ENCODE measurements at places on chromosomes 5 and 9. TPM values are rescaled to one million over a fixed set of nuclear protein-coding genes. Genes with fewer than 3 reads are reported as not detected.
A peak's percentile ranks its signal among the peaks of the same experiment; 100 is the strongest.

Gene MCCC2
- 50.9 TPM for total RNA-seq

Gene CSF2
- total RNA-seq = not detected

GRCh38 chr5:120375248-120375647 is 88.9 kb upstream of the PRR16 start:
- DNase-seq = no peak

Gene CD72
- 1.5 TPM for total RNA-seq

- DNase-seq = no peak
Measured at GRCh38 chr5:137641148-137641547, 94.7 kb downstream of the KLHL3 start.

- no peak for DNase-seq
Measured at GRCh38 chr9:120726484-120726883, 12.2 kb upstream of the MEGF9 start.

Gene EGR1
- total RNA-seq = 12.8 TPM

DNA sequence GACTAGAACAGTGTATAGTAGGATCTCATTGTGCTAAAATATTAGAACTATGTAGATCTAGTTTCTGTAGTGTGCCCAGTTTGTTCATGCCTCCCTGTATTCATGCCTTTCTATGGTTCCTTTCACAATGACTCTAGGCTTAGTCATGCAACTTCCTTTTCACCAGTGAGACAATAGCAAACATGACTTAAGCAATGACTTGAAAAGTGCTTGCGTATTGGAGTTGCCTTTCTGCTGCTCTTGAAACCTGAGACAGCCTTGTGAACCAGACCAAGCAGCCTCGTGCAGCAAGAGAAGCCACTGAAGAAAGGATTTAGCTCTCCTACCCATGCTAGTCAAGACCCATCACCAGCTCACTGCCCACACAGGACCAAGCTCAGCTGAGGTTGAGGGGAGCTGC is 294.5 kb upstream of the TAS2R1 start:
- no peak for DNase-seq

DNA sequence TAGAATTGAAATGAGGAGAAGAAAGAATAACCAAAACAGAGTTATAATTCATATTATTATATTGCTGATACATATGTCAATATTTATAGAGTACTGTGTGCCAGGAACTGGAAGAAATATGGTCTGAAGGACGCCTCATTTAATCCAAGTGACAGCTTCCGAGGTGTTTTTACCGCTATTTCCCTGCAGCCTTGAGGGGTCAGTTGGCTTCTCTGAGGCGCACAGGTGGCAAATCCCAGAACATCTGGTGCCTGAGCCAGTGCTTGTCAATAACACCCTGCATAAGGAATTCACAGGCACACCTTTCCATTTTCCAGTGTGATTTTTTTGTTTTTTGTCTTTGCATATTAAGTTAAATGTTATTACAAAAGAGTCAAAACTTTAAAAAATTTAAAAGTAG is 43.3 kb upstream of the CTSL start:
- no peak for DNase-seq

Gene ADAMTS16
- 13.5 TPM for total RNA-seq

GRCh38 chr5:139806726-139807646 is 11.4 kb downstream of the PSD2 start:
- DNase-seq = no peak

DNA sequence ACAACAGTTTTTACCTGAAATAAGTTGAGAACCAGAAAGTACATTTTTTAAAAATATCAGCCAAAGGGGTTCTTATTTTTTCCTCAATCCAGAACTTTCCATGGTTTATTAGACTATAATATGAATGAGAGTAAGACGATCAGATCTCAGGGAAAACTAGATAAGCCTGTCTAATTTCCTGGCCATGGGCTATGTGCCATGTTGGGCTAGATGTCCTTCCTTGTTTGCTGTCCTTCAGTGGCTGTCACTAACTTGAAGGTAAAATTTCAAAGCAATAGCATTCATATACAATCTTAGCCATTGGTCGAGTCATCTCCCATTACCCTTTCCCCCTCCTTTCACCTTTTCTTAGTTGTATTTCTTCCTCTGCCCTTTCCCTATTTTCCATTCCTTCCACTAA is 179.5 kb upstream of the PPP1R2B start:
- no peak for DNase-seq

DNA sequence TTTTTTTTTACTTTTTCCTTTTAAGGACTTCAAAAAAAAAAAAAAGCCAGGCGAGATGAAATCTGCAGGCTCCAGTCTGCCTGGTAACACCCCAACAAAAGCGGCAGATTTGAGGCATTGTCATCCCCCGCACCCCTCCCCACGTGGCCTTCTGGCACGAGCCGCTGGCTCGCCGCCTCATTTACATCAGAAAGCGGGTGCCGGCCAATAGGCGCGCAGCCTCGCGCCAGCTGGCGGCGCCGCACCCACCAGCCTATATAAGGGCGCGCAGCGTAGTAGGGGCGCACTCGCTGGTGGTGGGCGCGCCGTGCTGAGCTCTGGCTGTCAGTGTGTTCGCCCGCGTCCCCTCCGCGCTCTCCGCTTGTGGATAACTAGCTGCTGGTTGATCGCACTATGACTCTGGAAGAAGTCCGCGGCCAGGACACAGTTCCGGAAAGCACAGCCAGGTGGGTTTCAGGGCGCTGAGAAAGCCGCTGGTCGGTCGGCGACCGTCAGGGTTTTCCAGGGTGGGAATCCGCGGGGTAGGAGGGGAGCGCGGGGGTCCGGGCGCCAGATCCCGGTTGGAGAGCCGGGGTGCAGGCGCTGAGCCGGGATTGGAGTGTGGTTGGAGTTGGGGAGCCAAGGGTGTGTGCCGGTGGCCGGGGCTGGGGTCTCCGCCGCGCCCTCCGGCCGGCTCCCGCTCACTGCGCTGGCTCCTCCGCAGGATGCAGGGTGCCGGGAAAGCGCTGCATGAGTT is at the start of gene GADD45G:
TSS of gene GADD45G (plus strand) at position 284 of the 736 bp plus-strand sequence. CDS start at position 394, 110 bp downstream.
- DNase-seq = peak; percentile 69

Gene ST8SIA4
- 18.3 TPM for total RNA-seq

DNA sequence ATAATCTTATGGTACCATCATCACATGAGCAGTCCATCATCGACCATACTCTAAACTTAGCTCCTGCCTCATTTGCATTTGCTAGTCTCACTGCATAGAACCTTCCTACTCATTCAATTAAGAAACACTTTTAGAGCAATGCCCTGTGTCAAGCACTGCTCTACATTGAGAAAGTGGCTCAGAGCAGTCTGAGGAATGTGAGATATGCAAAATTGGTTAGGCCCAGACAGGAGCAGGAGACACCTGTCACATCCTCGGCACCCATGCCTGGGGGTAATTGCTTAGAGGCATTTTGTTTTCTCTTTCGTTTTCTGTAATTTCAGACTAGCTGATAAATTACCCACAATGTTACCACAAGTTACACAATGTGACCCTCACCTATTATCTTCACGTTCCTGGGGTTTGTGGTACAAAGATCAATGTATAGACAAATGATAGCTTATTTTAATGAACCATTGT is 4.9 kb upstream of the RARS1 start:
- DNase-seq = no peak

DNA sequence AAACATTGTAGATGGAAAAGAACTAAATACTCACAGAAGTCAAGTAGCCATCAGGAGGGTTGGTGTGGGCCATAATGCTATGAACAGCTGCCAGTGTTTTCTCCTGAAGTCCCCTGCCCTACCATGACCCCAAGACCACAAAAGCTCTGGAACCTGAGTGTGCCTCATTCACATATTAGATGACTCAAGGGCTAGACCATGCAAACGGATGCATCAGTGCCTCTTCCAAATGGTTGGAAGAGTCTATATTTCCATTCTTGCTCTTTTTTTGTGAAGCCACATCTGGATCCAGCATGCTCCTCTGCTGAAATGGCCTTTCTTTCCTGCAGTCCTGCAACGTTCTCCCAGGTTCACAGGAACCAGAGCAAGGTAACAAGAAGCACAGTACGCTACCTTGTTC is 136.6 kb upstream of the EPB41L4A start:
- DNase-seq = no peak

Gene HTR4
- 0.26 TPM for total RNA-seq

Gene LCN9
- total RNA-seq = not detected

Measured in urinary bladder (tissue), 4 donors.